ENCODE measurements at places on chromosomes 7 and 10. TPM values are rescaled to one million over a fixed set of nuclear protein-coding genes. Genes with fewer than 3 reads are reported as not detected.

Gene SLC25A28
- total RNA-seq, result 46.4 TPM

Gene PRR15
- total RNA-seq, result 2.4 TPM

Gene SYPL1
- total RNA-seq, result 87.1 TPM

Gene SFMBT2
- 11.4 TPM for total RNA-seq

Gene SLC26A4
- 0.74 TPM for total RNA-seq

DNA sequence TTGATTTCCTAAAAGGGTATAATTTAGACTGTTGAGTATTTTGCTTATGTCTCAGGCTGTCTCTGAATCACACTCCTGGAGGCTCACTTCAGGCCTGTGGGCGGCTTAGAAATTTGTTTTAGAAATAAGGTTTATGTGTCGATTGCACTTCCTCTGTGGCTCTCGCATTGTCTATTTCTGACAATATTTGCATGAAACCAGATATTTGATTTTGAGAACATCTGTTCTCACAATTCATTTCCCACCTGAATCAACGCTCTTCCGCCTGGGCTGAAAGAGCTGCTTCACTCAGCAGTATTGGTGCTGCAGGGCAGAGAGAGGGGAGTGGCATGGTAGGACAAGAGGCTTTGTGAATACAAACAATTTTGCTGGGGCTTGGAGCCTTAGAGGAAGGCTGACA, 262.0 kb downstream of the ADRA2A start:
- no peak for DNase-seq

DNA sequence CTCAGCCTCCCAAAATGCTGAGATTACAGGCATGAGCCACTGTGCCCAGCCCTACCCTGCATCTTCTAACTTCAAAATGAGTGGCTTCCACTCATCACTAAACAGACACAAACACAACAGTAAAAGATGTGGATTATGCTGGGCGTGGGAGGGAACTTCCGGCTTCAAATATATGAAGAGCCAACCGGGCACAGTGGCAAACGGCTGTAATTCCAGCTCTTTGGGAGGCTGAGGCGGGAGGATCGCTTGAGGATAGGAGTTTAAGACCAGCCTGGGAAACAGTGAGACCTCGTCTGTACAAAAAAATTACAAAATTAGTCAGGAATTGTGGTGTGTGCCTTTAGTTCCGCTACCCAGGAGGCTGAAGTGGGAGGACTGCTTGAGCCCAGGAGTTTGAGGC, 92.2 kb upstream of the GNA12 start:
- no peak for DNase-seq

- no peak for DNase-seq
These were observed 21.7 kb downstream of the KLHDC10 start for GRCh38 chr7:130091999-130092398.

- no peak for DNase-seq
These were observed 33.7 kb downstream of the SCRN1 start for GRCh38 chr7:29955799-29956486.

- no peak for DNase-seq
These were observed 602.8 kb downstream of the NRG3 start for GRCh38 chr10:82477776-82478175.

DNA sequence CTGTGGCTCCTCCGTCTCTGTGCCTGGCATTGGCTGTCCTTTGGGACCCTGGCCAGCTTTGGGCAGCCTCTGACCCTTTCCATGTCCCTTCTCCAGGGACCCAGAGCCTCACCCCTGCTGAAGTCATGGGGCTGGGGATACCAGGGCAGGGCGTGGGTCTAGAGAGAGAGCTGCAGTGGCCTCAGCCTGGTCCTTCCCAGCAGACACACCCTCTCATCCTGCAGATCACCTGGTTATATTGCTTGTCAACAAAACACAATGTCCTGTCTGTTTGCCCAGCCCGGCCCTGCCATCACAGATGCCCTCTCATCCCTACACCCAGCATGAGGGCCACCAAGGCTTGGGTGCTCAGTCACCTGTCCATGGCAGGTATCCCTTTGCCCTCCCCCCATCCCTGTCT, 1.8 kb downstream of the MUC17 start:
- DNase-seq, result no peak

- DNase-seq, result no peak
These were observed 30.8 kb downstream of the SLC37A3 start for GRCh38 chr7:140367528-140367927.

DNA sequence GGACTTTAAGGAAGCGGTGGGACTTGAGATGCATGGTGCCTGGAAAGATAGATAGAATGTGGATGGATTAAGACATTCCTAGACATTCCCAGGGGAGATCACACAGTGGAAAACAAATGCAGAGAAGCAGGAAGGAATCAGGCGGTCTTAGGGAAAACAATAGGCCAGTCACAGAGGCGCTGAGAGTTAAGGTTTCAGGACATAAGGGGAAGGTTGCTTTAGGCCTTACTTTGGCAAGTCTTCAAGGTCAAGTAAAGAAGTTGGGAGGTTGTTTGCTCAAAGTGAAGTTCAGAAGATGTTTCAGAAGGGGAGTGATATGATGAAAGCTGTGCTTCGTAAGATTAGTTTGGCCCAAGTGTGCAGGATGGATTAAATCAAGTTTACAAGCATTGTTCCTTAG, 109.4 kb downstream of the SUGCT start:
- DNase-seq, result no peak

Measured in left cardiac atrium (tissue), 4 donors.